Hematopoietic multipotent progenitor cell treated with erythropoietin and hydrocortisone succinate and interleukin-3 and kit ligand, for 4 days (in vitro differentiated cells): ENCODE measurements at places on chromosomes 4 and X.
A peak's percentile ranks its signal among the peaks of the same experiment; 100 is the strongest.

GRCh38 chr4:84089652-84090437 lies 409.2 kb downstream of the NKX6-1 start:
- DNase-seq, result no peak

DNA sequence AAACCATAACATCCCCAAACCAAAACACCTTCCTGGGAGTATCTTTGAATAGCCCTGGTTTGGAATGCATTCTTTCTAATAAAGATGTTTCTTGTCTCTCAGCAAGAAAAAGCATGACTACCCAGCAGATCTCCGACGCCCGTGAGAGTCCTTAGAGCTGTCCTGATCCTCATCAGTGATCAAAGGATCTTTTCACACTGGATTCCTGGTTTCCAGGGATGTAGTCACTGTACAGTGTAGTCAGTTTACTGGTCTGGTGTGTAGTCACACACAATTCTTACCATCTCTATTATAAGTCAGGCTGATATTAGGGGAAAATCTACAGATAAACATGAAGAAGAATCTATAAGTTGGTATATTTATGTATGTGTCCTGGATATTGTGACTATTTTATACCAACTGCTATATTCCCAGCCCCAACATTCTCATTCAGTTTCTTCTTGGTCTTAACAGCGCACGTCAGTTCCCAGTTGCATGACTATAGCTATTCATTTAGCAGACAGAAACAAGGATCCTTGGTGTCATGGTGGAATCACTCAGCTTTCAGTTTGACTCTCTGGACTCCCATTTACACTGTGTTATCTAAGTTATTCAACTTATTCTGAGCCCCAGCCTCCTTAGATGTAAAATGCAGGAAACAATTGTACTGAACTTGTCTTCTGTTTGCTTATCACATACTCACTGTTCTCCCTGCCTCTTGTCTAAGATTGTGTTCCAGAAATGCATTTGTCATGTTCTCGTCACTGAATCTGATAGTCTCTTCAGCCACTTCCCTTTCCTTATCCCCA lies 68.3 kb downstream of the SLIT2 start:
- DNase-seq, result no peak

- DNase-seq, result no peak
Observed at GRCh38 chr4:105950701-105951100, 55.4 kb downstream of the NPNT start.

DNA sequence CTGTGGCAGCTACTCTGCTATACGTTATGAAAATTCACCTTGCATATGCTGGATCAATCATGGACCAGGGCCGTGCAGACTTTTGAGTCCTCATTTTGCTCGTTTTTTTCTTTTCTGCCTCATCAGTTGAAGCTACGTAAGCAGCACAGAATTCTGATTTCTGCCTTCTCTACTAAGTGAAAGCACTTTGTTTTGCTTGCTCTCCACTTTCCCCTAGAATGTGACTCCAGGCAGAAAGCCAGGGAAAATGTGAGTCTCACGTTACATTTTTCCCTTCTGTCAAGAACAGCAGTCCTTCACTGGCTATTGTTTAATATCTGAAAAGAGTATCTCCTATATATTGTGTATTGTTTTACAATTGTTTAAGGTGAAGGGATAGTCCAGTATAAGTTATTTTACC lies 1840.1 kb downstream of the PCDH7 start:
- no peak for DNase-seq

DNA sequence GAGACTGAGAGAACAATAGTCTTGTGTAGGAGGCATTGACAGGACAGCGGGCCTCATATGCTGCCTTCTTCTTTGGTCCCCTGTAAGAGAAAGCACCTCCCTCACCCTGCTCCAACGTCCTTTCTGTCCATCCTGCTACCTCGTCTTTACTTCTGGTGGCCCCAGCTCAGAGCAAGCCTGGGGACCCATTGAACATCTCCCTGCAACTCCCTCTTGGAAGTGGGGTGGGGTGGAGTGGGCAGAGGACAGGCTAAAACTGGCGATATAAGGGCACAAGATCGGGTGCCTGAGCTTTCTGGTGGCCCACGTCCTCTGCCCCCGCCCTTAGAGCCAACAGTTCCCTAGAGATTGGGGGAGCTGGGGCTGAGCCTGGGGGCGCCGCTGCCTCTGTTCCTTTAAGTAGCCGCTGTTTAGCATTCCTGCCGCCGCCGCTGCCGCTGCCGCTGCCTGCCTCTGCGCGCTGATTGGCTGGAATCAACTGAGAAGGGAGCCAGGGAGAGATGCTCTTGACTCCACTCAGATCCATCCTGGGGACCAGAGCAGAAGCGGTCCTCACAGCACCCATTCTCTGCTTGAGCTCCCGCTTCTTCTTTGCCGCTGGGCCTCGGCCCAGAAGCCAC lies at the start of gene DLG3:
Gene DLG3, plus strand, starts transcription at position 510 of the 620 bp plus-strand sequence. CDS start 367 bp downstream, outside the sequence.
- DNase-seq, result peak; percentile 18

DNA sequence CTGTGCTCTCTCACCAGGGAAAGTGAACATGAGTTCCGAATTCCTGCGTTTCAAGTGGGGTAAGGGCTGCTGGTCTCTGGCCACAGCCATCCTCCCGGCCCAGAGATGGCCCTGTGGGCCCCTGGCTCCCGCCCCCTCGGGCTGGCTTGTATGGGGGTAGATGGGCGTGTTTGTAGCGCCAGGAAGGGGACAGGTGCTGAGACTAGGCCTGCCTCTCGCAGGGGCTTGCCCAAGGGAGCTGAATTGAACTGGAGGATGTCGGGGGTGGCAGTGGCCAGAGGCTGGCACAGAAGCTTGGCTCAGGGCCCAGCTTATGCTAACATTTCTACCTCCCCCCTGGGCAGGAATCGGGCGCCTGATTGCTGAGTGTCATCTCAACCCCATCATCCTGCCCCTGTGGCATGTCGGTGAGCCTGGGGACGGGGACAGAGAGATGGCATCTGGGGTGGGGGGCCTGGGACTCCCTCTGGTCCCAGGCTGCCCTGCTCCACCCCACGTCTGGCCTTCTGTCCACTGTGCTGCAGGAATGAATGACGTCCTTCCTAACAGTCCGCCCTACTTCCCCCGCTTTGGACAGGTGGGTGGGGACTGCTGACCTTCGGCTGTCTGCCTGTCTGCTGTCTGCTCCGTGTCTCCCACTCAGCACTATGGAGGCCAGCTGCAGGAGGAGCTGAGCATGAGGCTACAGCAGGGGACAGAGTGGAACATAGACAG lies 8.5 kb downstream of the TAFAZZIN start:
- DNase-seq, result no peak

DNA sequence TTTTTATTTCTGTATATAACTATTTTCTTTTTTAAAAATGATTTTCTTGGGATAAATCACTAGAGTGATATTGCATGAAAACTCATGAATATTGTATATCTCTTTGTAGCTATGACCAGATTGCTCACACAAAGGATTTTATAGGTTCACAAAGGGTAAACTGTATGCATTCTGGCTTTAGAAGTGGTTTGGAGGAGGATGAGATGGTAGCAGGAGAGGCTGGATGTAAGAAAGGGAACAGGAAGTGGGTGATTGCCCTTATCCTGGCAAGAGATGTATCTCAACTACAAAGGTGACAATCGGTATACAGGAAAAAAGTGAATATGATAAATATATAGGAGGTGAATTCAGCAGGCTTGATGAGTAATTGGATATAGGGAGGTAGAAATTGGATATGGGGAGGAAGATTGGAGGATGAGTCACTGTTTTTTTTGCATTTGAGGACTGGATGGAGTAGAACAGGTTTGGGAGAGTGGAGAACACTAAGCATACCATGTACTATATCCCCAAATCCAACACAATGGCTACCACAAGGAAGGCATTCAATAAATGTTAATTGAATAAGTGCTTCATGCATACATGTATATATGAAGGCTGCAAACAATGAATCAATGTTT lies 9.9 kb downstream of the FGG start:
- DNase-seq, result no peak

DNA sequence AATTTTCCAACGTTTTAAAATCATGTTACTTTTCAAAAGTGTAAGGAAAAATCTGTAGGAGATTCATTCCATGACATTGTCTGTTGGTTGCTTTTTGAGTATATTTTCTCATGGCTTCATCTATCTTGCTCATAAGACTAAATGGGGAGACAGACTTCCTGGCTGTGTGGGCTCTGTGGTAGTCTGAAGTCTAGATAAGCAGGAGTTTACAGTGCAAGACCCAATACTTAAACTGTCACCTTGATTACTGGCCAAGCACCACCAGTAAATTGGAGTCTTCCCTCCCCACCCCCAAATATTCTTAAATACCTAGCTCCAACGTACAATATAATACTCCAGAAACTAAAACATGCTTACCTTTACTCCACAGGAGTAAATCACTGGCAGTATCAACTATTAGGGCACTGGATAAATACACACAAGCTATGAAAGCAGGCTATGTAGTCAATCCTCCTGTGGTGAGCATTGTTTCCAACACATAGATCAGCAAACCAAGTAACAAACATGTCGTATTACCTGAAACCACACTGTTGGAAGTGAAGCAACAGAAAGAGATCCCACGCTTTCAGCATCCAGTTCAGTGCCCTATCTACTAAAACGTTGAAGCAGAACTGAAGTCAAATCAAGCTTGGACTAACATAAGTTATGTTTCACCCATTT lies 6.2 kb downstream of the HNRNPD start:
- DNase-seq, result peak; percentile 75

DNA sequence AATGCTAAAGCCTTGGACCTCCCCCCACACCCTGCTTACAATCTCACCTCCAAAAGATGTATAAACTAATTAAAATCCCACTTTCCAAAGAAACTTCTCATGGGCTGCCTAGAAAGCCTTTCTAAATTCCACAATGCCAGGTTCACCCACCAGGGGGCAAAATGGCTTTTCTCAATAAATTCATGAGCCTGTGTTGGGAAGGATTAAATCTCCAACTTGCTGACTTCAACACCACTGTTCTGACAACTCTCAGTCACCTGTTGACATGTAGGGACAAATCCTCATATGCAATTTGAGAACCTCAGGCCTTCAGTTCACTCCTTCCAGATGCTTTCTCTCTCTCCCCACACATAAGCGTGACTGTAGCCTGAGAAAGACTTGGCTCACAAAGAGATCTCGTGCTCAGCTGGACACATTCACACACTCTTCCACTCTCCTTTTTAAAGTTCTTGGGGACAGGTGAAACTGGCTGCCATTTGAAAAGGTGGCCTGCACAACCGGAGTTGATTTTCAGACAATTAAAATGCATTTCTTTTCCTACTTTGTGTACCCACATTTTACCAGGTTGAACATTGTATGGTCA lies 88.6 kb upstream of the PRPS2 start:
- peak; percentile 24 for DNase-seq

GRCh38 chrX:112025753-112026152 lies 56.8 kb downstream of the TRPC5 start:
- no peak for DNase-seq

- no peak for DNase-seq
Observed at GRCh38 chr4:77040270-77040669, 35.5 kb downstream of the CCNI start.

DNA sequence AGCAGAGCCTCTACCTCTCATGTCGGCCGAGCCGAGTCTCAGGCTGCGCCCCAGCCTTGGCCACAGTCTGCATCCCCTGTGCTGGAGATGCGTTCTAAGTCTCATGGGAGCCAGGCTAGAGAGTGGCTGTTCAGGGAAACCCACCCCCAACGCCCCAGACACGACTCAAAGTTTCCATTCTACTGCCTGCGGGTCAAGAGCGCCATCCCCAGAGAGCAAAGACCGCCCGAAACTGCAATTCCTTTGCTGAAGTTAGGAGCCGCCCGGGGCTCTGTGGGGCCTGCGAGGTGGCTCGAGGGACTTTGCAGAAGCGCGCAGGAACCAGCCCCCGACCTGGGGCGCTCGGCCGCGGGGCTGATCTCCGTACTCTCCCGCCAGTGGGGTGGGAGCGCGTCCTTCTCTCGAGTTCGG lies 10.0 kb upstream of the ELF4 start:
- DNase-seq, result peak; percentile 65

DNA sequence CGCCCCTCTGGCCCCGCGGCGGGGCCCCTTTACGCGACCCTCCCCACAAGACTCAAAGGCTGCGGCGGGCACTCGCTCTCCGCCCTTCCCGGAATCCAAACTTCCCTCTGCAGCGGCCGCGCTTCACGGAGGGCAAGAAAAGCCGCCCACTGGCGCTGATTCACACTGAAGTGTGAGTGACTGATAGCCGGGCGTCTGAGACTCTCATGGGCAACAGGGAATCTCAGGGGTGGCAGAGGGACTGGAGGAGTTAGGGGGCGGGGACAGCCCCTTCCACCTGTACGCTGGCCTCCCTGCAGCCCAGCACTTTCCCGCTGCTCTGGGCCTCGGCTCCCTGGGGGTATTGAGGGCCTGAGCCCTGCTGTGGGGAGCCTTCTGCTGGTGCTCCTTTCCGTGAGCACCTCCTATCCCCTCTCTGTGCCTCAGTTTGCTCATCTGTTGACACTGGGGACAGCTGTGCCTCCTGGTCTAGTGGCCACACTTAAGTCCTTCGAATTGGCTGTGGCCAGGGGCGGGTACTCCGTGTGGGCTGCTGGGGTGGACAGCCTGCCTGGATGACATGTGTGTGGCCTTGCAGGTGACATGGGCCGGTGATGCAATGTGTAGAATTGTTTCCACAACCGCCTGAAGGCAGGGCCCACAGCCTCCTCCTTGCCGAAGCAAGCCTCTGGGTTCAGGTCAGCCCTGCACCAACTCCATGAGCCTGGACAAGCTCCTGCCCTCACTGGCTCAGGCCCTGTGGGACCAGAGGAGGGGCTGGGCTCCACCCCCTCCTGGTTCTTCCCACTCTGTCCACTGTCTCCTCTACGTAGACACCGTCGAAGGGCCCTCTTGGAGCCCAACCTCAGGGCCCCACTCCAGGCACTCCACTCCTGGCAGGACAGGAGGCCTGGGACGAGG lies 951 bp downstream of the SH3BP2 start:
- peak; percentile 71 for DNase-seq

DNA sequence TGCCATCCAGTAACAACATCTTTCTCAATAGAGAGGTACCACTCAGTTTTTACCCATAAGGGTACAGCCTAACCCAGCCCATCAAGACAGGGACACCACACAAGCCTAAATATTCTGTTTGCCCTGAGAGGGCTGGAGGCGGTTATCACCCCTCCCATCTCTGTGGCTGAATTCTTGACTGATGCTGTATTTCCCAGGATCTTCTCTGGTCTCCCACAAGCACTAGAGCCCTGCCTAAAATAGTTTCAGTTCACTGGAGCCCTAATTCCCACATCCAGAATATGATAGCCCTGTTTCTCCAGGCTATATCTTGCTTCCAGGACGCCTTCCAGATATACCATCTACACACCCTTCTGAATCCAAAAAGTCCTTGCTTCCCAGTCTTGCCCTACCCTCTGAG lies 91.6 kb upstream of the NMU start:
- DNase-seq, result no peak

DNA sequence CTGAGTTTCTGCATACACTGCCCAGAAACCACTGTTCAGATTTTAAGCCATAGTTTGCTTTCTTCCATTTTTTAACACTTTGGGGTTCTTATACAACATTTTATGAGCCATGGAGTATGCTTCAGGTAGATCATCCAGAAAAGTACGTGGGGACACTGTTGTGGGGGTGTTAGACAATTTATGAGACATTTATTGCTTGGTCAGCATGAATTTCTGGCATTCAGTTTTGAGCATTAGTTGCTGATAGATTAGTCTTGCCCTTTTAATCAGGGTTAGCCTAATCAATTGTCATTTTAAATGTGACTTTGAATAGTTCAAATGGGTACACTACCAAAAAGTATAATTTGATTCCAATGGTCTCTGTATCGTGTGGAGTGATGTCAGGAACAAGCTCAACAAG lies 434.9 kb downstream of the GPM6A start:
- DNase-seq, result no peak
